Vagina (tissue), 2 donors: ENCODE measurements at places on chromosomes 12 and 14.

- DNase-seq, result no peak
Observed at GRCh38 chr12:20704860-20705259, 9.7 kb downstream of the SLCO1C1 start.

GRCh38 chr12:108853981-108854446, 3.4 kb downstream of the SSH1 start:
- DNase-seq, result no peak

- DNase-seq, result no peak
Observed at GRCh38 chr12:55865327-55865726, 22.6 kb upstream of the MMP19 start.

GRCh38 chr14:50085570-50086320, 30.6 kb downstream of the VCPKMT start:
- no peak for DNase-seq

GRCh38 chr14:90132821-90133570, 71.2 kb downstream of the KCNK13 start:
- DNase-seq, result no peak

GRCh38 chr12:71719647-71720370, 33.9 kb downstream of the TMEM19 start:
- DNase-seq, result no peak

- DNase-seq, result no peak
Observed at GRCh38 chr12:95790917-95791849, 619 bp upstream of the NTN4 start.

- DNase-seq, result no peak
Observed at GRCh38 chr12:67508830-67509229, 139.7 kb upstream of the DYRK2 start.

GRCh38 chr14:92679246-92679645, 69.2 kb downstream of the LGMN start:
- DNase-seq, result no peak

DNA sequence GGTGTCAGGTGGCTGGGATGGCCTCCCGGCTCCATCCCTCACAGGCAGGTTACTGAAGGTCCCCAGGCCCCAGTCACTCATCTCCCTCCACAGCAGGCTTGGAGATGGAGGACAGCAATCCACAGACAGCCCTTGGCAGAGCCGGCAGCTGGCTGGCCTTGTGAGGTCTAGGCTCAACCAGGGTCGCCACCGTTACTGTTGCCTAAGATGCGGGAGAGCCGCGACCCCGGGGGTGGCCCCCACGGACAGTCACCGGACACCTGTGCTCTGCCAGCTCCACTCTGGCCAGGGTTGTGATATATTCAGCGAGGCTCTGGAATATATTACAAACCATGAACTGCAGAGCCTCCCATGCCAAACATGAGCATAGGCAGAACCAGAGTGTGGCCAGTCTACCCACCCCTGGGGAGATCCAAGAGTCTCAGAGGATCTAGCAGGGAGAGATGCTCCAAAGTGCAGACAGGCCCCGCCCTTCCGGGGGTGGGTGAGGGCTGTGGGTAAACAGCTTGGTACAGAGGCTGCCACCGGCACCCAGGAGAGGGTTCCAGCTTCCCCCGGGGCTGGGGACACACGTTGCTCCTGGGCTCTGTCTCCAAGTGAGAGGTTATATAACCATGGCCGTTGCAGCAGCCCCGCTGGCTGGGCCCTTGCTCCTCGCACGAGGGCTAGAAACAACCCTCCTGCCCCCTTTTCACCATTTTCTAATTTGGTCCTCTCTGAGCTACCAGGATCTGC, 55.9 kb upstream of the DIO3 start:
- no peak for DNase-seq

- no peak for DNase-seq
Observed at GRCh38 chr12:85632390-85632789, 203.8 kb downstream of the RASSF9 start.

DNA sequence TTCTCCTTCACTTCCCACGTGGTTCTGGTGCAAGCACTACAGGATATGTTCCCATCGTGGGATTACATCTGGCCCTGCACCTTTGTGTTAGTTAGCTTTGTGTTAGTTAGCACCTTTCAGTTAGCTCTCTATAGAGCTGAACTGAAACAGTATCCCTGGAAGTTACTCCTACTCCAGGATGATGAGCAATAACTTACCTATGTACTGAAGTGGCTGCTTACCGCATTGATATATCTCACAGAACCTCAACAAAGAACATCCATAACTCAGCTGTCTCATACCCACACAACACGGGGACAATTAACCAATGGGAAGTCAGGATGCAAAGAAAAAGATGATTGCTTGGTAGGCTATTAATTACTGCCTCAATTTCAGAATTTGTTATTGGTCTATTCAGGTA, 146.6 kb downstream of the ASCL4 start:
- no peak for DNase-seq

DNA sequence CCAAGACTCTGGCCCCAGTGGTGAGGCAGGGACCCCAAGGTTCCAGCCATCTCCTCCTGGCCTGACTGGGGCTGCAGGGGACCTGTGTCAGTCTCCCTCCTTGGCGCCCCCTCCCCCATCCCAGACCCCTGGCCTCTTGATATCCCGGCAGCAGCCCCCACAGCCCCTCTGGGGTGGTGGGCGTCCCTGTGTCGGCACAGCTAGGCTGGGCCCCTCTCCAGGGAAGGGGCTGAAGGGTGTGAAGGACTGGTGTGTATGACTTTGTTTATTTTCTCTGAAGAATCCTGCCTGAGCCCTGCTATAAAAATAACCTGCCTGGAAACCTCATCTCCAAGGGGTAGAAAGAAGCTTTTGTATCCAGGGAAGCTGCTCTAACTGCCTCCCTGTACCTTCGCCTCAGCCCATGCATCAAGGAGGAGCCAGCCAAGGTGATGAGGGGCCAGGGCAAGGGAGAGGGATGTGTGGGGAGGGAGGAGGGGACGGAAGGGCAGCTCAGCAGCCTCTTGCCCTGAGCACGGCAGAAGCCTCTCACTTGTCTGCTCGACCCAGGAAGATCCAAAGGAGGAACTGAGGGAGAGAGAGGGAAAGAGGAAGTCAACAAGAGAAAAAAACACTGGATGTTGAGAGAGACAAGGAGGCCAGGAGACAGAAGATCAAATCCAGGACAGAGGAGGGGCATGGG, 25.4 kb upstream of the COL2A1 start:
- no peak for DNase-seq

DNA sequence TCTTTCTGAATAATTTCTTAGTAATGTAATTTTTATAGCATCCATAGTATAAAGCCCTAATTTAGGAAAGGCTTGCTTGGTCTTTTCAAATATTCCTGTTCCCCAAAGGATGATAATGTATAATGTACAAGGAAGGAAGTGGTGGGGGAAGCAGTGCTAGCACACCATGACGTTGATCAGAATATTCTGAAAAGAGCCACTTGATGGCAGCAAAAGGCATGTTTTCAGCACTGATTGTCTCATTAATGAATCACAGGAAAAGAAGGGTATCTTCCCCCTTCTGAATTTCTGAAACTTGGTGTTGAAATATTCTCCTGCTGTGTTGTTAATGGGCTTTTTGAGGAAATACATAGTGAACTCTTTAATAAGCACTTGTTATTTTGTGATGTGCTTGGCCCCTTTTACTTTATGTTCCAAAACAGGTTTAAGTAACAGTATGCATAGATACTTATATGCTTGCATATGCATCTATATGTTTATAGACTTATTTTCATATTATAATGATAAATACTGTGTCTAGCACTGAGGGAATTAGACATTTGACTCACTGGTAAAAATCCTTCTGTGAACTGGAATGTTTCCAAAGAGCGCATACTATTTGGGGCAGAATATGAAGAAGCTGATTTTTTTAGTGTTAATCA, 122.0 kb downstream of the TMEM117 start:
- no peak for DNase-seq

GRCh38 chr12:74539261-74539660, 1.6 kb downstream of the ATXN7L3B start:
- no peak for DNase-seq

DNA sequence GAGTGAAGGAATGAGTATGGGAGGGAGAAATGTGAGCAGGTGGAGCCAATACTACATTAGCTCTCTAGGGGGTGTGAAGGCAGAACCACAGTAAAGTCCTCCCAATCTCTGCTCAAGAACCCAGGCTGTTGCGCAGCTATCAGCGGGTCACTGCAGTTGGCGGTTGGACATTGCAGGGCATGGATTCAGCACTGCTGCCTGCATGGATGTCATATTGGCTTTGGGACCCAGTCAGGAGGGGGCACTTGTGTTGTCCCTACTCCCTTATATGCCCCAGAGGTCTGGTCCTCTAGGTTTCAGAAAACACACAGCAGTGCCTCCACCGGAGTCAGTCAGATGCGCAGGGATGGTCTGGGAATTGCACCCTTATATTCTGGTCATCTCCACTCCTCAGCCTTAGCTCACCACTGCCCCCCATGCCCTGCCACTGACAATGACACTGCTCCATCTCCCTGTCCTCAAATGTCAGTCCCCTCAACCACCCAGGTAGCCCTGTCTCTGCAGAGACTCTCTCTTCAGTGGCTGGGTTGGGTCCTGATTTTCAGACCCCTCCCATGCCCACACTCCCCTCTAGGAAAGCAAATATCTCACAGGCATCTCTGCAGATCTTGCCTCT, 9.6 kb downstream of the ZDHHC22 start:
- DNase-seq, result no peak

DNA sequence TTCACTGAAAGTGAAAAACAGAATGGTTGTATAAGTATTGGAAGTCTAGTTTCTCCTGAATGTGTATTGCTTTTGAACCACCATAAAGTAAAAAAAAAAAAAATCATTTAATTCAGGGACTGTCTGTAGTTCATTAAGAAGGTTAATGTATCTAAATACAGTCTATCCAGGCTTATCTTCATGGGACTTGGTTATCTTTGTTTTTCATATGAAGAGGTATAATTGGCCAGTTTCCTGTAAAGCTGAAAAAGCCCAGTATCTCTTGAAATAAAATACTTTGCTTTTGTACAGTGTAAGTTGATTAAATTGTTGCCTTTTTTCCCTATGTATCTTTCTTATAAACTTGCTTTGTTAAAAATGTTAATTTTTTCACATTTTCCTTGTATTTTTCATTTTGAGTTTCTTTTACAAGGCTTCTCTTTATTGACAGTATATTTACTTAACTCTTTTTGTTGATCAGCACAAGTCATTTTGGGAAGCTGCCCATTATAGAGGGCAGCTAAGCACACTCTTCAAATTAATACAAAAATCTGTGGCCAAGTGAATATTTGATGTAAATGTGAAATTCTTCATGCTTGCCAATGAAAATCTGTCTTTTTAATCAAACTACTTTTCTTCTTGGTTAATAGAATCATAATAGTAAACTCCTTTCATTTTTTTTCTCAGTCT, 156.0 kb downstream of the TMTC3 start:
- no peak for DNase-seq

DNA sequence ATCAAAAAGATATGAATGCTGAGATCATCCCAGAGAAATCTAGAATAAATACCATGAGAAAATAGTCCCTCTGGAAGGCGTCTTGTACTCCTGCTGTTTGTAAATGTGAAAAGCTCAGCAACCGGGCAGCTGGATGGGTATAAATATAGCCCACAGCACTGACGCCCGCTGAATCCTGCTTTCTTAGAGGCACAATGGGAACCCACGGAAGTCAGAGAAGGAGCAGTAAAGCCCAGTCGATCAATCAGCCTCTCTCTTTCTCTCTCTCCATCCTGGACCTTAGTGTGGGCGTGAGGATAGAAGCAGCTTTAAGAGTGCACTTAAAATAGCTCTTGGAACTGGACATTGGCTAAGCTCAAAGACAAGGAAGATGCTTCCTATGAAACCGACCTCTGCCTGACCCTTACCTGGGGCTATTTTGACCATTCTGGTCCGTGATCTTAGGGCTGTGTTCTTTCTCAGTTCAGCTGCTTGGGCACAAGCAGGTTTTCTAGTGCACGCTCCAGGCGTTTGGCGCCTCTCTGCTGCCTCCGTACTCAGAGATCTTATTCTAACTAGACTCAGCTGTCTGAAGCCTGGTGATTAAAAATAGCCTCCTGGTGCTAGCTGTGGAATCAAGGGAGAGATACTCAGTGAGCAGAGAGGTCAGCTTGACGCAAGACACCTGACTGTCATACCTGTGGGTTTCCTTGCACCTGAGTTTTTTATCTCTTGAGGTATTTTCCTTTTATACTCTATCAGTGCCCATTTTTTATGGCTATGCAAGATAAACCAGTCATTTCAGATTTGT, 144.6 kb downstream of the ETV6 start:
- no peak for DNase-seq

DNA sequence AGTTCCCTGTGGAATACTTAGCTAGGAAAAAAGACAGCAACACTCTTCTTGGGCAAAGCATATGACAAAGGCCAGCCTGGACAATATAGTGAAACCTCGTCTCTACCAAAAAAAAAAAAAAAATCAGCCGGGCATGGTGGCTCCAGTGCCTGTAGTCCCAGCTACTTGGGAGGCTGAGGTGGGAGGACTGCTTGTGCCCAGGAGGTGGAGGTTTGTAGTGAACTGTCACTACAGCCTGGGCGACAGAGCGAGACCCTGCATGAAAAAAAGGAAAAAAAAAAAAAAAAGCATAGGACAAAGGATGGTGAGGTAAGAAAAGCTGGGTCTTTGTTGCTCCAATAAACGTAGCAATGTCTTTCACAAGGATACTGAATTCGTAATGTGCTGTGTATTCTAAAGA, 1.1 kb downstream of the TXNDC16 start:
- no peak for DNase-seq

DNA sequence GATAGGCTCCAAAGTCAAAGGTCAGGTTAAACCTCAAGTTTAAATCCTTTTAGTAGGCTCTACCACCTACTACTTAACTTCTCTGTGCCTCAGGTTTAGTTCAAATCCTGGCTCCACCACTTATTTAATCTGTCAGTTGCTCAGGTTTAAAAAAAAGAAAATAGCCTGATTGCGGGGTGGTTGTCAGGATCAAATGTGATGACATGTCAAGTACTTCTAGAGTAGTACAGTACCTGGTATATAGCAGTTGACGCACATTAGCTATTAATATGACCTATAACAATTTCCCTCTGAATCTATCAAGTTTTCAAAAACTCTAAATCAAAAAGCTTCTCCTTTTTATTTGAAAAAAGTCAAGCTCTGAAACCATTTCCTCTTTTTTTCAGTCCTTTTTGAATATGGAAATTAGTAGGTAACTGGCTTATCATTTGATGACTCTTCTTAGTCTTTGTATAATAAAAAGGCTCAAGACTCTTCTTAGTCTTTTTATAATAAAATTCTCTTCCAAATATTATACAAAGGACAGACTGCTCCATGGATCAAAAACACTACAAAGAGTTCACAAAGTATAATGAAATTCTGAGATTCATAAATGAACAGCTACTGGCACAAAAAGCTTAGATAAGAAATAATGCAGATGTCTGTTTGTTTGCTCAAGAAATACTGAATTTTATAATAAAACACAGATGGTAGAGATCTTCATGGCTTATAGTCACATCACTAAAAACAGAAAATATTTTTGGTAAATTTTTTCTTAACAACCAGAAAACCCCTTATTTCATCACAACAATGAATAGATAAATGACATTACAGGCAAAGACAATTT, 5.0 kb downstream of the OSBPL8 start:
- no peak for DNase-seq

GRCh38 chr12:94534774-94535509, 75.3 kb upstream of the CEP83 start:
- no peak for DNase-seq

- no peak for DNase-seq
Observed at GRCh38 chr14:94771906-94772490, 2.1 kb upstream of the GSC start.

- no peak for DNase-seq
Observed at GRCh38 chr14:67764496-67764895, 51.9 kb downstream of the ZFYVE26 start.
